Kidney (tissue), 22 donors: ENCODE measurements at places on chromosomes 7 and 10.

- no peak for DNase-seq
These were observed 9.0 kb upstream of the CUZD1 start for GRCh38 chr10:122854648-122855047.

DNA sequence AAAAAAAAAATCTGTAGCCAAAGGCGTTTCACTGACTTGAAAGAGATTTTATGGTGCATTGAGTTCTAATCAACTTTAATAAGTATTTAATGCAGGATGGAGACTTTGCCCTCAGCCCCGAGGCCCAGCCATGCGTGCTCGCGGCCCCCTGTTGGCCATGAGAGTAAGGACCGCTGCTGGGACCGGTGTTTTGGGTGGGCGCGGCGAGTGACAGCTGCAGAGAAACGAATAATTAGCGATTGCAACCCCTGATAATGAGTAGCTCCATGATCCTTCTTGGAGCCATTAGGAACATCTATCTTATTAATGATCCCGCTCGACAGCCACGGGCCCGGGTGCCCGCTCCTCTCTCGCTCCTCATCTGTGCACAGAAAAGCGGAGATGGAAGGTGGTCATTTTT, 347.4 kb downstream of the RPS24 start:
- DNase-seq = peak; percentile 52

GRCh38 chr10:123687758-123688157, 21.6 kb downstream of the GPR26 start:
- DNase-seq = no peak

- no peak for DNase-seq
These were observed 436.7 kb downstream of the AUTS2 start for GRCh38 chr7:70034999-70035398.

DNA sequence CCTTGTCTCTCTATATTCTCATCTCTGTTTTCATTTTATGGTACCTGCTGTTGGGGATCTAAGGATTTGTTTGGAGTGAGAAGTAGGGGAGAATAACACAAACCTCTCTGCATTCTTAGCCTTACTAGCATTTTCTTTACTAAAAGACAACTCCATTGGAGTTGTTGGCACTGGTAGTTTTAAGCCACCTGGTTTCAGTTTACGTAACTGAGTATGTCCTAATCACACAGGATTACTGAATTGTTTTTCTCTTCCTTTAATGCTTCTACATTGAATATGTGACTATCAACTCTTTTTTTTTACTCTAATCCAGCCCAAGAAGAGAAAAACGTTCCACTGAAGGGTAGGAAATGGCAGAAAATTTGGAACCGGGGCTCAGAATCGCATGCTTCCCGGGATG, 30.0 kb upstream of the TRIL start:
- DNase-seq = no peak
